ENCODE measurements at places on chromosomes 11 and 22.

GRCh38 chr11:72292106-72292785 is 48.3 kb upstream of the PHOX2A start:
- no peak for DNase-seq

DNA sequence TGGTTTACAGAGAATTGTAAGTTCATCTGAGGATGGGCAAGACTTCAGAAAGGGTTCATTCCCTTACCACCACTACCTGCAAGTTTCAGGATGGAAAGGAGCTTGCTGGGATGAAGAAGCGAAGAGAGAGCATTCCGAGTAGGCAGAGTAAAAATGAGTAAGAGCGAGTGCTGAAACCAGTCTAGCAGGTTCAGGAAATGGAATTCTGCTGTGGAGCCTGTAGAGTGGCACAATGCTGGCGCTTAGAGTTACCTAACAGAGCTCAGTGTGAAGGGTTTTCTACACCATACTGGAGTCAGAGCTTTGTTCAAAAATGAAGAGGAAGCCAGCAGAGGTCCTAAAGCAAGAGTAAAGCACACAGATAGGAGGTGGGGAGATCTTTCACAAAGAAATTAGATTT is 179.2 kb upstream of the ZC3H12C start:
- DNase-seq = no peak

GRCh38 chr11:124482362-124483147 is 37.1 kb upstream of the OR8B8 start:
- no peak for DNase-seq

- DNase-seq = no peak
Observed at GRCh38 chr11:120401506-120401905, 65.3 kb downstream of the ARHGEF12 start.

- DNase-seq = no peak
Observed at GRCh38 chr22:46381142-46381541, 45.6 kb downstream of the TRMU start.

- DNase-seq = no peak
Observed at GRCh38 chr11:10522921-10523320, 18.1 kb downstream of the RNF141 start.

DNA sequence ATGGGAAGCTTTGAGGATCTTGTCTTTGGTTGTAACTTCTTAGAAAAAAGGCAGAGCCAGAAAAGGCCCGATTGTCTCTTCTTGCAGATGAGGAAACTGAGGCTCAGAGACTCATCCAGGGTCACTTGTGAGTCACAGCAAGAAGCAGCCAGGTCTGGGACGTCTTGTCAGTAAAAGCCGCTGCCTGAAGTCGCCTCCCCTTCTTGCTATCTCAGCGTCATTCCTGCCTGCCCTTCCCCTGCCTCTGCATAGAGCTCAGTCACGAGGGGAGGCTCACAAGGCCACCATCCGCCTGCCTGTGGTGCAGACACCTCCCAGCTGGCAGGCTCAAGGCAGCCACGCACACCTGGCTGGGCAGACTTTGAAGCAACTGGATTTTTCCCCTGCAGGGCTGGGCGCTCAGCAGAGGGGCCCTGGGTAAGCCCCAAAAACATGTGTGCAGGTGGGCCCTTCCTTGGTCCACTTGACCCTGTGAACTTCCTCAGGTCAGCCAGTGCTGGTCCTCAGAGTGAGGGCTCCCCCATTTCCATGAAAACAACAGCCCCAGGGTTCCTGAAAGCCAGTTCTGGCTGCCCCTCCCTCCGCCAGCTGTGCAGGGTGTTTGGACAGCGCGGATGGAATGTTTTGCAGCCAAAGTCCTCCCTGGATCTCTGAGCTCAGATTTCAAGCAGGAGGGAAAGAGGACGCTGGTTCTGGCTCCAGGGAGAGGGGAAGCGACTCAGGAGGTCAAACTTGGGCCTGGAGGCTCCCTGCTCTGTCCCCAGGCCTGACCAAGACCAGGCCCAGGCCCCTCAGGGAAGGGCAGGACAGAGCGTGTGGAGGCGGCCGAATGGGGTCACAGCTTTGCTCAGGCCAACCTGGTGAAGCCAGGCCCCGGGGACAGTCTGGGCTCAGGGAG is 6.0 kb upstream of the RAB3IL1 start:
- no peak for DNase-seq

GRCh38 chr11:116272181-116272789 is 500.5 kb downstream of the BUD13 start:
- DNase-seq = no peak

GRCh38 chr11:5088556-5088955 is 19.2 kb downstream of the OR52E1 start:
- no peak for DNase-seq

DNA sequence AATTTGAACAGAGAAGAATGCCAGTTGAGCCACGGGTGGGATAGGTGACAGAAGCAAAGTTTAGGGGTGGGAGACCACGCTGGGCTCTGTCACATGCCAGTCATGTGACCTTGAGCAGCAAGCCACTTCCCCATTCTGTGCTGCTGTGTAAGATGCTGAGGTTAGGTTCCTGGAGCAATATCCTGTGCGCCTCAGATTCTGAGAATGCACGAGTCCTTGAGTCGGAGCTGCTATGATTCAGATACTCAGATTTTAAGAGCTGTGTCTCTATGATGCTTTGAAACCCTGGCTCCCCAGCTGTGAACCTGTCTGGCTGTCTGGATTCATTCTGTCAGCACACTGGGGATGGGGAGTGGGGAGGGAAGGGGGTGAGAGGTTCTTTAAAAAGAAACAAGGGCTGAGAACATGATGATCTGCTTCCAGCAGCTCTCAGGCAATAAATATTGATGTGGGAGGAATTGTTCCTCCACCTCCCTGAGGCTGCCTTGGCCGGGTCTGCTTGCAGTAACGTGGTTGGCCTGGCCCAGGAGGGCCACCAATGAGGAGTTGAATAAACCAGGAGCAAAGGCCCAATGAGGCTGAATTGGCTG is 24.0 kb downstream of the SLCO2B1 start:
- DNase-seq = peak; percentile 65

- DNase-seq = no peak
Observed at GRCh38 chr22:38353701-38354100, 36.5 kb upstream of the CSNK1E start.

- no peak for DNase-seq
Observed at GRCh38 chr11:33920838-33921613, 29.1 kb upstream of the LMO2 start.

- DNase-seq = no peak
Observed at GRCh38 chr11:104320097-104320496, 156.2 kb upstream of the PDGFD start.

GRCh38 chr11:110147962-110148709 is 54.9 kb downstream of the ZC3H12C start:
- peak; percentile 76 for DNase-seq

- DNase-seq = no peak
Observed at GRCh38 chr11:44531116-44531504, 34.4 kb upstream of the CD82 start.

DNA sequence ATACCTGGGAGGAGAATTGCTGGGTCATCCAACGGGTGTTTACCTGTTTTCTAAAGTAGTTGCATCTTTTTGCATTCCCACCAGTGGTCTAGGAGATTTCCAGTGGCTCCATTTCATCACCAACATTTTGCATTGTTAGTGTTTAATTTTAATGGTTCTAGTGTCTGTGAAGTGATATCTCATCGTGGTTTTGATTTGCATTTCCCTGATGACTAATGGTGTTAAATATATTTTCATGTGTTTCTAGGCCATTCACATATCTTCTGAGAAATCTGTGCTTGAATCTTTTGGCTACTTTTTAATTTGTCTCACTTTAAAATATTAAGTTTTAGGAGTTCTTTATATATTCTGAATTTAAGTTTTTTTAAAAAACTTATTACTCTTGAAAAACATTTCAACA is 439.6 kb downstream of the TMEM135 start:
- DNase-seq = no peak

Measured in GF-D8 (cell line).